ENCODE measurements at places on chromosomes 1 and 21. TPM values are rescaled to one million over a fixed set of nuclear protein-coding genes. Genes with fewer than 3 reads are reported as not detected.
A peak's percentile ranks its signal among the peaks of the same experiment; 100 is the strongest.

The SERPINC1 gene
- not detected for total RNA-seq

The RNF2 gene
- total RNA-seq = 18.8 TPM

The SLAMF6 gene
- not detected for total RNA-seq

The NAXE gene
- total RNA-seq = 204 TPM

The CTNNBIP1 gene
- total RNA-seq = 18.0 TPM

DNA sequence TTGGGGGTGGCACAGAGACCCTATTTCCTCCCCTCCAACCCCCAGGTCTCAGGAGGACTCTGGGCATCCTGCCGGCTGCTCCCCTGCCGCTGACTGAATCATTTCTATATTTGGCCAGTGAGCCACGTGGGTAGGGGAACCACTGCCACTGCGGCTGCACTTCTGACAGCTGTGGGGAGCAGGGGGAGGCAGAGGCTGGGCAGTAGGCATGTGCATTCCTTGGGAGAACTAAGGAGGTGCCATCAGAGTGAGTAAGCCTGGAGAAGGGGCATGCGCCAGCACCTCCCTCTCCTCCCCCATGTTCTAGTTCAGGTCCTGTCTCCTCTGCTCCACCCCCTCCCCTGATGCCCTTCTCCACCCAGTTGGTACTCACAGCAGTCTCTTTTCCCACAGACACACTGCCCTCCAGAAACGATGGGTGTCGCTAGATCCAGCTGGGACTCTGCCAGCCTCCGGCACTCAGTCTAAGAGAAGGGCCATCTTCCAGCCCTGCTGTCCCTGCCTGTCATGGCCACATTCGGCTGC, 12.0 kb downstream of the PPFIA4 start:
- peak; percentile 100 for DNase-seq

DNA sequence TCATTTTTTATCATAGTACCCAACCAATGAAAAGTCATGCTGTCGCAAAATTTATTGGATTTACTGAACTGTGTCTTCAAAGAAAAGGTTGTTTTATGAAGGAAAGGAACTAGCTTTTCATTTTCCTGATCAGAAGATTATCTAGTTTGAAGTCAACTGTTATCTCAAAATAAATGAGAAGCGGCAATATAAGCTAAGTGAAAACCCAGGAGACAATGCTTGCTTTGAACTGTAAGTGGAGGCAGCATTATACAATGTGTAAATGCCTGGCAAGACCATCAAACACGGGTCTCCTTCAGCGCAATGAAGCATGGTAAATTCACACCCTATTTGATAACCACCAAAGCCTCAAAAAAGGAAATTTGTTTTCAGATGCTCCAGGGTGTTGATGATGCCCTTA, 134.4 kb upstream of the PTBP2 start:
- no peak for DNase-seq

GRCh38 chr1:204592246-204592948, 76.2 kb downstream of the MDM4 start:
- no peak for DNase-seq

DNA sequence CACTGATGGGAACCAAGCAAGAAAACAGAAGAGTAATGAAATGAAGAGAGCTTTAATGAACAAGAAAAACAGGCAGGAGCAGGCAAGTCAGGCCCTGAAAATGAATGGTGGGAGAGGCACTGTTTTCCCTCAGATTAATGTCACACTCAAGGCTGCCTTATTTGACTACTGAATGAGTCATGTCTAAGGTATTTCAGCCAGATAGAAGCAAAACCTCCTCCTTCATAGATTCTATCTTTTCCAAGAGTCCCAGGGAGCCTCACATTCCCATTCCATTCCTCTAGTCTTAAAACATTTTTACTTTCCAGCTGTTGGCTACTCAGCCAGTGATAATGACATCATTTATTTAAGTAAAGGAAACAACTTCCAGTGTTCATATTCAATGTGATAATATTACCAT, 228.4 kb upstream of the NRIP1 start:
- DNase-seq = peak; percentile 93

- no peak for DNase-seq
Observed at GRCh38 chr1:160207118-160207650, 2.0 kb downstream of the PEA15 start.

DNA sequence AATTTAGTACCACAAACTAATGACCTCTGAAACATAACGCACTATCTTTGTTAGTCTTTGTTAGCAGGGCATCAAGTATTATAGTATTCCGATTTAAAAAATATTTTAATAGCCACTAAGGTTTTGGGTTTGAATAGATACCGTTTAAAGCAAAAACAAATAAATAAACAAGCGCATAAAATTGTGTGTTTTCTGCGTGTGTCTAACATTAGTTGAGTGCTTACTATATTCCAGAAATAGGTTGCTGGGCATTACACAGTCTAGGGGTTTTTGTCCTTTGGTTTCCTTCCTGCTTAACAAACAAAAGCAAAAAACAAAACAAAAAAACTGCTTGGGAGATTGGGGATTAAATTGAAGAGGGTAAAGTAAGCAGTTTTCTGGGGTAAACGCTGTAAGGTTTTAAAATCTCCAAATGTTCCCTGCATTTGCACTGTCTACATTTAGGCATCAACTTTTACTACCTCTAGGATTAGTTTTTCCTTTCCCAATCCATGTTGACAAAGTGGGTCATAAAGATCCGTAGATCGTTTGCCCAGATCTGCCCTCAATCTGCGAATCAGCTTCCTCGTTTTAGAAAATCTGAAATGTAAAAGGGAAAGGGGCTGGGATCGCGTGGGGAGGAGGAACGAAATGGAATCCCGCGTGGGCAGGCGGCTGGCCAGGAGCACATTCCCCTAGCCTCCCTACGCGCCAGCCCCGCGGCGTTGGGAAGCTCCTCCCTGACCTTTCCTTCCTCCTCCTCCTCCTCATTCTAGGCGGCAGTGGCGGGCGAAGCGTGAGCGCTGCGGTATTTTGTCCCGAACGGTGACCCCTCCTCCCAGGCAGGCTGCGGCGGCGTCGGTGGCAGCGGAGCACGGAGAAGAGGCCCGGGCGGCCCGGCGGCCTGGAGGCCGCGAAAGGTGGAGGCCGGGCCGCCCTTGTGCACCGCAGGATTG, at the start of gene KCTD3:
Gene KCTD3 (plus strand): TSS at position 749 of the 935 bp plus-strand sequence. CDS start 382 bp downstream, outside the sequence.
- peak; percentile 86 for DNase-seq

GRCh38 chr1:44146536-44147361, 5.3 kb upstream of the KLF18 start:
- no peak for DNase-seq

DNA sequence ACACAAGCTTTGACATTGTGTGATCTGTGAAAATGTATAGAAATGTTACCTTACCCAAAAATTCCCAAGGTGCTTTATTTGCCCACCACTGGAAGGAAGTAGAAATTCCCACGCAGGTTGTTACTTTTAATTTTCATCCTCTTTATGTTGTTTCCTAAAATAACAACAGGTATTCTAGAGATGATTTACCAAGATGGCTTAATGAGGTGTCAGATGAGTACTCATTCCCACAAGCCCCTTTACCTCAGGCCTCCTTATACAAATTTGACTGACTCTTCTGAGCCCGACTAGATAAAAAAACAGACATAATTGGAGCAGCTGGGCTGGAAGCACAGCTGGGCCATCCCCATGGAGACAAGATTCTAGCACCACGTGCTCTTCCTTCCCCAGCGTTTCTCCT, 114.6 kb downstream of the LIPI start:
- DNase-seq = no peak

- DNase-seq = no peak
Observed at GRCh38 chr1:39266269-39266668, 61.8 kb downstream of the MACF1 start.

GRCh38 chr1:94418664-94419655, 771 bp downstream of the ABCD3 start:
- peak; percentile 32 for DNase-seq

All from A172 (cell line).